ENCODE measurements at places on chromosomes 5 and 9.

- no peak for DNase-seq
Observed at GRCh38 chr5:87195616-87196015, 72.1 kb upstream of the RASA1 start.

- DNase-seq = no peak
Observed at GRCh38 chr5:173751266-173751600, 134.8 kb upstream of the BOD1 start.

GRCh38 chr5:50749873-50750272 is 83.4 kb downstream of the PARP8 start:
- no peak for DNase-seq

- DNase-seq = peak; percentile 77
Observed at GRCh38 chr5:15499528-15500324, at the start of gene FBXL7. TSS of gene FBXL7 (plus strand) at chr5:15500180.

DNA sequence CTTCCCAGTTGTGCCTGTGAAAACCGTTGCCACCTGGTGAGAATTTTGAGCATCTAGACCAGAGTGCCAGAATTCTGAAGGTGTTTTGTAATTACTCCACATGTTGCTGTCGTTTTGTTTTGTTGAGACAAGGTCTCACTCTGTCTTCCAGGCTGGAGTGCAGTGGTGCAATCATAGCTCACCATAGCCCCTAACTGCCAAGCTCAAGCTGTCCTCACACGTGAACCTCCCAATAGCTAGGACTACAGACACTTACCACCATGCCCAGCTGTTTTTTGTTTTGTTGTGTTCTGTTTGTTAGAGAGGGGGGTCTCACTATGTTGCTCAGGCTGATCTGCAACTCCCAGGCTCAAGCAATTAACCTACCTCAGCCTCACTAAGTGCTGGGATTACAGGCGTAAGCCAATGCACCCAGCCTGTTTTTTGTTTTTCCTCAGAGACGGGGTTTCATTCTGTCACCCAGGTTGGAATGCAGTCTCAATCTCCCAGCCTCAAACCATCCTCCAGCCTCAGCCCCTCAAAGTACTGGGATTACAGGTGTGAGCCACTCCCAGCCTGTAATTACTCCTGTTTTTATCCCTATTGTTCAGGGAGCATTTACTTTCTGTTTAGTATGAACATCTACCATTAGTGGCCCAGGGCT is 121.1 kb upstream of the DMRT1 start:
- no peak for DNase-seq

GRCh38 chr9:124475158-124475867 is 25.1 kb downstream of the ADGRD2 start:
- DNase-seq = no peak

DNA sequence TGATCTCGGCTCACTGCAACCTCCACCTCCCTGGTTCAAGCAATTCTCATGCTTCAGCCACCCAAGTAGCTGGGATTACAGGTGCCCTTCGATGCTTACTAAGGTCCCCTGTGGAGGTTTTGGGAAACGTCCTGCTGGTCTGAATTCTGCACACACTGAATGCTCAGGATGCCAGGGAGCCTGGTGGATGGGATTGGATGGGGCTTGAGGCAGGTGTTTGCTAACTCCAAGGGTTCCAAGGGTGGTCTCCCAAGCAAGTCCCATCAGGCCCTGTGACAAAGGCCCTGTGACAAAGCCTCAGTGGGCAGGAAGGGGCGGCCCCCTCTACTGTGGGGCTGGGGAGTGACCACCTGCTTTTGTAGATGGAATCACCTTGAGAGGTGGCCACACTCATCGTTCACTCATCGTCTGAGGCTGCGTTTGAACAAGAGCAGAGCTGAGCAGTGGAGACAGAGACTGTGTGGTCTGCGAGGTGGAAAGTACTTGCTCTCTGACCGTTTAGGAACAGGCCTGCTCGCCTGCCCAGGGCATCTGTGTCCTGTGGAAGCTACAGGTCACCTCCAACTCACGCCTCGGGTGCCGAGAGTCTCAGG is 40.2 kb downstream of the MRPL36 start:
- DNase-seq = no peak

DNA sequence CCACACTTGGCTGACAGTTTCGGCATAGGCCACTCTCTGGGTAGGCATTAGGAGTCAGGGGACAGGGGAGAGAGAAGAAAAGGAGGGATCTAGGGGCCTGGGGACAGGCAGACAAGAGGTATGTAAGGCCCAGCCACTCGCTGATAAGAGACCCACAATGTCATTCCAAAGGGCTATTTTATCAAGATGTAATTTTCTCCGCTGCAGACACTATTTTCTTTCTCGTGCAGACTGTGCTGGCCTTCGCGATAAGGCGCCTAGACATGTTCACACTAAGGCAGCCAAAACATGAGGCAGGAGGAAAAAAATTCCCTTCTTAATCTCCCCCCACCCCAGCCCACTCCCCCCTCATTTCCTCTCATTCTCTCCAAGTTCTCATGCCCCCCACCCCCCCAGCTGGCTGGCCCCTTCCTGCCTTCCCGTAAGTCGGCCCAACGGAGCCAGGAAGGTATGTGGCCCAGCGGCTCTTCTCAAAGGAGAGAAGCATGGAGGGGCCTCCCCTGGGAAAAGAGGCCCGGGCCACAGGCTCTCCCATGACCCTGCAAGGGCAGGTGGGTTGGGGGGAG is 44.9 kb upstream of the SYNPO start:
- DNase-seq = no peak

- DNase-seq = no peak
Observed at GRCh38 chr5:140133514-140134167, 7.9 kb downstream of the IGIP start.

GRCh38 chr5:59763541-59763940 is 130.0 kb downstream of the PDE4D start:
- DNase-seq = no peak

DNA sequence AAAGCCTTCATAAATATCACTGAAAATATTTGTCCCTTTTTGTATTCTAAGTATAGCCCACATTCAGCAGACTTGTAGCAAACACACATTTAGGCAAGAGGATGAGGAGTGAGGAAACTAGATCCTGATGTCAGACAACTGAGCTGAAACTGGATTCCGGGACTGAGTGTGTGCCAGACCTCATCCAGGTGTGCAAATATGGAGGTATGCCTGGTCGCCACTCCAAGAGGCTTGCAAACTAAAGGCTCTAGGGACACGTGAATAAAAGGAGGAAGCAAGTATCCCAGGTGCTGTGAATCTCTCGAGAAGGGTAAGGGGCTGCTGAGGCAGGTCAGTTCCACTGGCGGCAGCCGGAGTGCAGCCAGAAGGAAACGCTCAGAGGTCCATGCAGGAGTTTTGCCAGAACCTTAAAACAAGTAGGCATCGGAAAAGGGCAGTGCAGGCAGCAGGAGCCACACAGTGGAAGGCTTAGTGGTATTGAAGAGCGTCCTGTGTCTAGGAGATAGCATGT is 77.4 kb upstream of the ALDH1B1 start:
- DNase-seq = no peak

DNA sequence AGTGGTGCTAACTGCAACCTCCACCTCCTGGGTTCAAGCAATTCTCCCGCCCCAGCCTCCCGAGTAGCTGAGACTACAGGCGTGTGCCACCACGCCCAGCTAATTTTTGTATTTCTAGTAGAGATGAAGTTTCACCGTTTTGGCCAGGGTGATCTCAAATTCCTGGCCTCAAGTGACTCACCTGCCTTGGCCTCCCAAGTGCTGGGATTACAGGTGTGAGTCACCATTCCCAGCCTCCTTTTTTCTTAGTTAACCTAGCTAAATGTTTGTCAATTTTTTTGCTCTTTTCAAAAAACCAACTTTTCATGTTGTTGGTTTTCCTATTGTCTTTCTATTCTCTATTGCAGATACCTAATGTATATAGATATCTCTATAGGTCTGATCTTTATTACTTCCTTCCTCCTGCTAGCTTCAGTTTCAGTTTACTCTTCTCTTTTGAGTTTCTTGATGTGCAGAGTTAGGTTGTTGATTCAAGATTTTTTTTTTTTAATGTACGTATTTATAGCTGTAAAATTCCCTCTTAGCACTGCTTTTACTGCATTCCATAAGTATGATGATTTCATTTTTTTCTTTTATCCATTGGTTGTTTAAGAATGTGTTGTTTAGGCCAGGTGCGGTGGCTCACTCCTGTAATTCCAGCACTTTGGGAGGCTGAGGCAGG is 32.9 kb downstream of the FGD3 start:
- DNase-seq = no peak

DNA sequence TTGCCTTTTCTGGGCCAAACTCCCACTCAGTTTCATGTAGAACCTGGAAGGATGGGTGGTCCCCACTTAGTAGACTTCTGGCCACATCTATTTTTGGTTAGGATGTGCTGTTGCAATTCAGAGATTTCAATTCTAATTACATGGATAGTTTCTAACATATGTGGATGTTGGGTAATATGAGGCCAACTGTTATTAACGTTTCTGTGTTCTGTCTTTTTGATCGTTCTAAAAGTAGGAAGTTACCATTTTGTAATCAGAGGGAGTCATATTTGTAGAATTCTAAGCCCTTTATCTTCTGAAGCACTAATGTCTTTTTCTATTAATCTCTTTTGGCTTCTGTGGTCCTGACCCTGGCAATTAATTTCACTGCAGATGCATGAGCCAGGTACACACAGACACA is 141.6 kb upstream of the SPEF2 start:
- no peak for DNase-seq

- DNase-seq = no peak
Observed at GRCh38 chr5:84647581-84647980, 262.9 kb upstream of the EDIL3 start.

DNA sequence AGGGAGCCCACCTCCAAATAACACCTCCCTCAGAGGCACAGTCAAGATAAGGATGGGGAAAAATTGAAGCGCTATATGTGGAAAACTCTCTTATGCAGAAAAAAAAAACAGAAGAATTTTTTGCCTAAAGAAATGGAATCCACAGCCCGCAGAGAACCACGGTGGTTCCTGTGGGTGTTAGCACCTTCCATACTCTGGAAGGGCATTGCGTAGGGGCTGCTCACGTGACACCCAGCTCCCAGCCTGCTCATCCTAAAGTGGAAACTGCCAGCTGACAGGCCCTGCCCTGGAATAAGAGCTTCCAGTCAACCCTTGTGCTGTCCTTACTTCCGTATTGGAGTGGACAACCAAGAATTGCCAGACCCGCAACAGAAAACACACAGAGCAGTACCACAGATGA is 142.5 kb downstream of the FSTL4 start:
- DNase-seq = no peak

DNA sequence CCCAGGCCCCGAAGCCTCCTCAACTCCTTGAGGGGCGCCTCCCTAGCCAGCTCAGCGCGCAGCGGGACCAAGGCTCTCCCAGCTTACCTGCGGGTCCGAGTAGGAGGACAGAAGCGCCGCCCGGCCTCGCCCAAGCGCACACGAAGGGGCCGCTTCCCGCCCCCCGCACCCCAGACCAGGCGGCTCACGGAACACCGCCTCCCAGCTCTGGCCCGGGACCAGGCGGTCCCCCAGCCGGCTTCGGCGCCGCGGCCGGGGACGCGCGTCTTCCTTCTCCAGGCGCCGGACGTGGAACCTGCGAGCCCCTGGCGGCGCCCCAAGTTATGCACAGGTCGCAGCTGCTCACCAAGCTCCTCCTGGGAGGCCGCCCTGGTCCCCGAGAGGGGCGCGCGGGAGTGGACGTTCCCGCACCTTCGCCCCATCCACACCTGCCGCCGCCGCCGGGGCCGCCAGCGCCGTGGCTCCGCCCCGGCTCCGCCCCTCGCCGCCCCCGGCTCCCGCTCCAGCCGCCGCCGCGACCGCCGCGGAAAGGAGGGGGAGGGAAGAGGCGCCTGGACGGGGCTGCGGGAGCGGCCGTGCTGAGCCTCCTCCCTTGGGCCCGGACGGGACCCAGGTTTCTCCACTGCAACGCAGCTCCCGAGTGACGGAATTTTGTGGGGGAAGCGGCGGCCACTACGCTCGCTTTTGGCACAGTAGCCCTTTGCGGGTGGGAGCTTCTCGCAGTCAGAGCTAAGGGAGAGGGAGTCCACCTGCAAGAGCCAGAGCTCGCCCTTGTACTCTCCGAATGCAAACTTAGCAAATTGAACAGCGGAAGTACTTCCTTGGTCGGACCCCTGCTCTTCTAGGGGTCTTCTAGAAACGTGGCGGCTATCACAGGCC is 77.5 kb upstream of the IFNE start:
- DNase-seq = no peak

DNA sequence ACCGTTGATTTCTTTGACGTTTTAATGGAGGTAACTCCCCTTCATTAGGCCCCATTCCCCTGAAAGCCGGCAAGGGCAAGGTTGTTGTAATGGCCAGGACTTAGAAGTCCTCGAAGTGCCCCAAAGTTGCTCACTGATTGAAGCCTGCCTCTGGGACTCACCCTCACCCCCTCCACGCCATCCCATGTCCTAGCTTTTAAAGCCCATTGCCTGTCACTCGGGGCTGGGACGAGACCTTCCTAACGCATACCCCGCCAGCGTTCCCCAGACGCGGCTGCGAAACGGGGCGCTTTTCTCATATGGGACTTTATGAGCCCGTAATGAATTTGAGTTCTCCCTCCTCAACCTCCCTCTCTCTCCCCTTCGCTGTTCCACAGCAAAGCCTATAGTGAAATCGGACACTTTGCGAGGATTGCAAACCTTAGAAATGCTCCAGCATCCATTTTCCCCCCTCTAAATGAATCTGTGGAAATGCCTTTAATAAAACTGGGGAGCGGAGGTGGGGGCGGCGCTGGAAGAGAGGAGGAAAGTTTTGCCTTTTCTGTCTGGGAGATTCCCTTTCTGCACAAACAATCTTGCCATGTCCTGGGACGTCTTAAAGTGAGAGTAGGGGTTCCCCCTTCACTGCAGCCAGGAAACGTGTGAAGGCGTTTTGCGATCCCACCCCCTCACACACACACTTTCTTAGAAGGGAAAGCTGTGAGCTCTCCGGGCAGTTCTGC is 1.5 kb downstream of the PAPPA start:
- DNase-seq = no peak

GRCh38 chr5:1228120-1228519 is 2.9 kb downstream of the SLC6A18 start:
- no peak for DNase-seq

DNA sequence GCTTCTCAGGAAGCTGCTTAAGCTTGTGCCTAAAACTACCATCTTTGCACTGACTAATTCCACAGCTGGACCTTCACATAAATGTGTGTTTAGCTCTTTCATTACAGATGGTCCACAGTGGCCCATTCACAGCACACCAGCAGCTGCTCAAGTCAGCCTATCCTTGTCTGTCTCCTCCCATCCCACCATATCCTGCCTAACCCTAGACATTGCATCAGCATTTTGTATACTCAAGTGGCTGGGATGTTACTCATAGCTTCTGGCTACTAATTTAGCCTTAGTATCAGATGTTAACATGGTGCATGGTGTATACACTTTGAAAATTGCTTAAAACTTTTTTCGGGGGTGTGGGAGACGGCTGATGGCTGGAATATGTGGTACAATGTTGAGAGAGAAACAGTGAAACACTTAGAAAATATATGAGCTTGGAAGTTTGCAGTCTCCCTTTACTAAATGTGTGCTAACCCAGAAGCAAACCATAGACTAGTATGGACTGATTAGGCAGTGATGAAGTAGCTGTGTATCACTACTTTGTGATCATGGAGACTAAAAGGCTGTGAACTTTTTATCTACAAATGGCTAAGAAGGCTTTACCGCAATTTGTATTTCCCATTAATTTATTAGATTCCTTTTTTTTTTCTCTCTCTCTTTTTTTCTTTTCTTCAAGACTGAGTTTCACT is 83.1 kb downstream of the JMY start:
- peak; percentile 51 for DNase-seq

GRCh38 chr9:111975709-111976108 is 79.1 kb downstream of the UGCG start:
- no peak for DNase-seq

GRCh38 chr9:4197548-4197947 is 102.3 kb downstream of the GLIS3 start:
- peak; percentile 6 for DNase-seq
